T-helper 2 cell treated with Interferon-gamma antibody and Interleukin-4, amounts not matched to agents 5 μg/mL and 100 μg/mL, for 36 hours (primary cell): ENCODE measurements at places on chromosomes 13 and 19.

- no peak for DNase-seq
Measured at GRCh38 chr19:4584670-4585460, 25.4 kb upstream of the SEMA6B start.

GRCh38 chr19:58557221-58558065, 968 bp downstream of the UBE2M start:
- no peak for DNase-seq

DNA sequence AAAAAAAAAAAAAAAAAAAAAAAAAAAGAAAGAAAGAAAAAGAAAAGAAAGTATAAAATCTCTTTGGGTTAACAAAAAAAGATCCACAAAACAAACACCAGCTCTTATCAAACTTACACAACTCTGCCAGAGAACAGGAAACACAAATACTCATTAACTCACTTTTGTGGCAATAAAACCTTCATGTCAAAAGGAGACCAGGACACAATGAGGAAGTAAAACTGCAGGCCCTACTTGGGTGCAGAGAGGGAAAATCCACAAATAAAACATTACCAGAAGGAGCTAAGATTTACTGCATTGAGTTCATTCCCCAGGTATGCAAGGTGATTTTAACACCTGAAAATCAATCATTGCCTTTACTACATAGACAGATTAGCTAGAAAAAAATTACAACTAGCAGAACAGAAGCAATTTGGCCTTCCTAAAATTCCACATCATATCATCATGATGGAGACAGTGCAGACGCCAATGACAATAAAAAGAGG, 9.6 kb upstream of the CEACAM5 start:
- DNase-seq = no peak

DNA sequence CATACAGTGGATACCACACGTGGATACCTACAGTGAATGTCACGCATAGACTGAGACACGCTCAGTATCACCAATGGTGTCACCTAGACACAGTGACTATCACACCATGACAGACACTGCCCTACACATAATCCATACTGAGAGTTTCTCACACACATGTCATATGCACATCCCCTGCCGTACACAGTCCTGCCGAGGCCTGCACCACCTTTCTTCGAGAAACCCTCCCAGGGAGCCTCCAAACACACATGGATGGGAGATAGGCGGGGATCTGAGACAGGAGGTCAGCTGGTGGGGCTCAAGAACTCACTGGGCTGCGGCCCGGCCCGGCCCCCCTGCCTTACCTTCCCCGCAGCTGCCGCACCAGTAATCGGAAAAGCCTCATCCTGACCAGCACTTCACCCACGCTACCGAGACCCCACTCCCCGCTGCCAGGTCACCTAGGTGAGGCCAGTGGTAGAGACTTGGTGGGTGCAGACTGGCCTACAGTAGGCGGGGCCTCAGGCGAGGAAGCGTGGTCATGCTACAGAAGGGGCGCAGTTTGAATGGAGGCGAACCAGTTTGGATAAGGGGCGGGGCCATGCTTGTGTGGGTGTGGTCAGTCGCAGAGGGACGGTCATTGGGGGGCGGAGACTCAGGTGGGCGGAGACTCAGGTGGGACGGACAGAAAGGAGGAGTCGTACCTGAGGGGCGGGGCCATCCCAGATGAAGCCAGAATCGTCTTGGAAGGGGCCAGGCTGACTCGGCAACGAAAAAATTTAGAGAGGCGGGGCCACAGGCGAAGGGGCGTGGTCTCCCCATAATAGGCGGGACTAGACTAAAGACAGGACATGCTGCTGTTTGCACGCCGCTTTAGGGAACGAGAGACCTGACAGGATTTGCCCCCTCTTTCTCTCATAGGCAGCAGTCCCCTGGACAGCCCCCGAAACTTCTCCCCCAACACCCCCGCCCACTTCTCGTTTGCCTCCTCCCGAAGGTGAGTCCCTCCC, 2.1 kb downstream of the MAST1 start:
- DNase-seq = peak; percentile 49

GRCh38 chr13:52127783-52128702, 830 bp downstream of the NEK5 start:
- DNase-seq = peak; percentile 38

DNA sequence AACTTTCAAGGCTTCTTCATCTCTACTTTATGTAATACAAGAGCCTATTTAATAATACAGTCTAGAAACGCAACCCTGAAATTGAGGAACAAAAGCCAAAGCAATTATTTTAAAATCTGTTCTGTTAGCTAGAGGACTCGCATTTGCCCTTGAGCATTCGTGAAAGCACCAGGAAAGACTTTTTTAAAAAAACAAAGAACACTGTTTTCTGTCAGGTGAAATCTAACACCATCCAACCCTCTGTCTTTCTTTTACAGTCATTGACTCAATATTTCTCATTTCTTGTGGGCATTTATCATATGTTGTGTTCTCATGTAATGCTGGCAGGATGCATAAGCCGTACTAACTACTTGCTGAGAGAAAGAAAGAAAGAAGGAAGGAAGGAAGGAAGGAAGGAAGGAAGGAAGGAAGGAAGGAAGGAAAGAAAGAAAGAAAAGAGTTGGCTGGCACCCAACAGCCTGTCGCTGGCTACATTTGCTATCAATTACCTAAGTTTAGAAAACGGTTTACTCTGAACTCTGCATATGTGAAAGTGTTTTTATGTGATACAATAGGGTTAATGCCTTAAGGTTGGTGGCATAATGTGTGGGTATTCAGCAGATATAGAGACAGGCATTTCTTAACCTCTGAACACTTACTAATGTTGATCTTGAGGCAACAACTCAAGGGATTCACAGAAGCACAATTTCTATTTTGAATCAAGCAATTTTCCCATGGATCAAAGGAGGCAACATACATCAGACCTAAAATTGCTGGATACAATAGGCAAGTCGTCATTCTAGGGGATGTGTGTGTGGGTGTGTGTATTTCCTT, 445.4 kb downstream of the DCT start:
- no peak for DNase-seq

- DNase-seq = no peak
Measured at GRCh38 chr19:34844277-34844676, 71.3 kb upstream of the ZNF599 start.

DNA sequence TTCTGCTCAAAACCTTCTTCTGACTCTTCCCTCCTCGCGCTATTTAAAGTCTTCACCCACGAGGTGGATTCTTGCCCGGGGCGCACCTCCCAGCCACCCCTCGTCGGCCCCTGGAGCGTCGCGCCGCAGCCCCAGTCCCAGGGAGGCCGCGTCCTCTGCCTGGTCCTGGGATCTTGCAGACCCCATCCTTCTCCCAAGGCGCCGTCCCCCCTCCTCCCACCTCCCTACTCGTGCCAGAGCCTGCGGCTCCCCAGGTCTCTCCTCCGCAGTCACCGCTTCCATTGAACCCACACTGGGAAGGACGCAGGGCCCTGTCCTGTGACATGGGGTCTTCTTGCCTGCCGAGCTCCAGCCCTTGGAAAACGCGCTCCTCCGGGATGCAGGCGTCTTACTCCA, 486 bp downstream of the ZNF808 start:
- DNase-seq = no peak

GRCh38 chr19:50669302-50670101, 20.3 kb downstream of the C19orf81 start:
- peak; percentile 19 for DNase-seq

DNA sequence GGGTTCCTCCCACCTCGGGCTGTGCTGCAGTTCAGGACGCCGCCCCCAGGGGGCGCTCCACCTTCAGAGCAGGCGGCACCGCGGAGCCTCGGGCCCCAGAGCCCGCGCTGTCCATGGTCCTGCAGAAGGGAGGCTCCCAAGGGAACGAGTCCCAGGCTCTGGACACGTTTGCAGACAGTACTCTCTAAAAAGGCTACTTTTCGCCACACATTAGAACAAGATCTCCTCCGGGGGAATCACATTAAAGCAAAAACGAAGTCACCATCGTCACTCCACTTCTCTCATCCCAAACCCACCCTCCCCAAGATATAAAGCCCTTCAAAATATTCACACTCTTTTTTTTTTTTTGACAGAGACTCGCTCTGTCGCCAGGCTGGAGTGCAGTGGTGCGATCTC, 4.6 kb upstream of the SIGLEC10 start:
- peak; percentile 85 for DNase-seq

GRCh38 chr19:50273821-50274220, 55.4 kb downstream of the KCNC3 start:
- DNase-seq = no peak

GRCh38 chr19:18587561-18587960, 1.0 kb upstream of the REX1BD start:
- DNase-seq = no peak

- DNase-seq = no peak
Measured at GRCh38 chr13:52944697-52945096, 83.9 kb upstream of the OLFM4 start.

DNA sequence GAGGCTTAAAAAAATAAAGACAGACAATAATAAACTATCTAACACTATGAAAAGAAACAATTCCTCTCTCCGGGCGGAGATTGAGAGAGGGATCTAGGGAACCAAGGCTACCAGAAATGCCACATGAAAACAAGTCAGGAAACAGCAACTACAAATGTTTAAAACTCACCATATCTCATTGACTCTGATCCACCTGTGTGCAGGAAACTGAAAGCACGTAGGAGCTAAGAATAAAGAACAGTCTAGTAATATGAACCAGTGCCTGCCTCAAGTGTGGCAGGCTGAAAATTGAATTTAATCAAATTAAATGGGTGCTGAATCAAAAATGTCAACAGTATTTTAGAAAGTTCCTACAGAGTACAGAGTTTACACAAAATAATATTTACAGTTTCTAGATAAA, 1701.0 kb downstream of the SLITRK5 start:
- DNase-seq = no peak

GRCh38 chr13:75554981-75555380, 5.4 kb downstream of the UCHL3 start:
- DNase-seq = no peak

- no peak for DNase-seq
Measured at GRCh38 chr13:98461486-98462240, 115.2 kb downstream of the STK24 start.

DNA sequence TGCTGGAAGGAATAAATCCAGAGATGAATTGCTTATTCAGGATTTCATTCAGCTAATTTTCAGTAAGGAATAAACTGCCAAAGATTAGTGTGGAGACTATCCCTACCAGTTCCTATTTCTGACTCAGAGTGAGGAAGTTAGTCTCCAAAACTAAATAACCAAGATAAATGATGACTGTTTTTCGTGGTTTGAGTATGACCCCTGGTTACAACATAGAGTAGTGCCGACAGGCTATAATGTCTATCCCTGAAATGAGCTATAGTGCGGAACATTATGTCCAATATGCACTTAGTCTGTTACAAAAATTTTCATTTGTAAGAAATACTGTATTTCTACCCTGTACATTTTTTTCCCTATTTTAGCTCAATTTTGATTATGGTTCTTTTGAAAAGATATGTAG, 51.4 kb downstream of the NBEA start:
- DNase-seq = no peak

GRCh38 chr19:39846678-39847486, 703 bp upstream of the FBL start:
- no peak for DNase-seq

GRCh38 chr19:38850976-38851621, 1.3 kb upstream of the HNRNPL start:
- no peak for DNase-seq

- DNase-seq = no peak
Measured at GRCh38 chr19:36120984-36121358, 5.7 kb downstream of the TBCB start.

DNA sequence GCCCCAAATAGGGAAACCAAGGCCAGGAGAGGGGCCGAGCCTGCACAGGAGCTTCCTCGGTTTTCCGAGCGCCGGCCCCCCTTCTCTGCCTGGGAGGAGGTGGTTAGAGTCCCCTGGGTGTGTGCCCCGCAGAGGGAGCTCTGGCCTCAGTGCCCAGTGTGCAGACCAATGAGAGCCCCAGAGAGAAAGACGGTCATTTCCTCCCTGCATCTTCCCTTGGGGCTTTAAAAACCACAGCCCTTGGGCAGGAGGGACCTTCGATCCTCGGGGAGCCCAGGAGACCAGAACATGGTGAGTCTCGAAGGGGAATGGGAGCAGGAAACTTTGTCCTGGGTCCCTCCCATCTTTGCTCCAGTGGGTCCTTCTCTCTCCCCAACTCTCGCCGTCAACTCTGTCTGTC, at the start of gene C5AR1:
C5AR1 (plus strand) TSS at position 254 of the 400 bp plus-strand sequence; CDS start at position 289, 35 bp downstream.
- DNase-seq = no peak
